ENCODE measurements at places on chromosomes 2 and 18.

- no peak for DNase-seq
Observed at GRCh38 chr2:101089419-101089818, 61.8 kb downstream of the TBC1D8 start.

- no peak for DNase-seq
Observed at GRCh38 chr2:235770909-235771820, 277.3 kb downstream of the AGAP1 start.

DNA sequence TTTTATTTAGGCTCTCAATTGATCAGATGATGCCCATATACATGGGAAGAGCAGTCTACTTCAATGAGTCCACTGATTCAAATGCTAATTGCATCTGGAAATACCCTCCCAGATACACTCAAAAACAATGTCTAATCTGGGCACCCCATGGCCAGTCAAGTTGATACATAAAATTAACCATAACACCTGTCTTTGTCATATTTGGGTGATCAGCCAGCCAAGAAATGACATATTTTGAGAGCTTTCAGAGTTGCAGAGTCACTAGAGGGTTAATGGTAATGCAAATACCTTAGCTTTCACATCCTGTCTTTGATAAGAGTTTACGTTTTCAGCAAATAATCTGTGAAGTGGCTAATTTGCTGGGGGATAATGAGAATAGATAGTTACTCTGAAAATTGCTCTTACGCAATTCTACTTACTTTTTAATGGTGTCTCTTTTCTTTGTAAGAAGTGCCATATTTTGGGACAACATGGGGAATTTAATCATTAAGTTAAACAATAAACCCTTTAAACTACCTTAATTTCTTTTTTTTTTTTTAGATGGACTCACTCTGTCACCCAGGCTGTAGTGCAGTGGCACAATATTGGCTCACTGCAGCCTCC is 49.1 kb downstream of the CCDC195 start:
- no peak for DNase-seq

DNA sequence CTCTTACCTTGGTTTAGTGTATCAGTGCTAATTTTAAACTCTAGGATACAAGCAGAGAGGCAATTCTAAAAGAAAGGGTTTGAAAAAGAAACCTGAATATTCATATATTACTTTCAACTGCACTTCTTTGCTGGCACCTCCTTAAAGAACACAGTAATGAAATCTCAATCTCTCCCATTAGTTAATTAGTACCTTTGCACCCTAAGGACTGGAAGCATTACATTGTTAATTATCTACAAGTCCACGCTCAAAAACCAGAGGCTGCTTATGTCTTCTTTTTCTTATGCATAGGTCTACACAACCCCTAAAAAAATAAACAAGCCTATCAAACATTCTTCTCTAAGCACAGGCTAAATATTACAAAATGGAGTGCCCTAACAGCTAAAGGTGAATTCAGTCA is 20.2 kb downstream of the EPHA4 start:
- DNase-seq: no peak

- no peak for DNase-seq
Observed at GRCh38 chr2:187057466-187057865, 208.5 kb upstream of the ZSWIM2 start.

DNA sequence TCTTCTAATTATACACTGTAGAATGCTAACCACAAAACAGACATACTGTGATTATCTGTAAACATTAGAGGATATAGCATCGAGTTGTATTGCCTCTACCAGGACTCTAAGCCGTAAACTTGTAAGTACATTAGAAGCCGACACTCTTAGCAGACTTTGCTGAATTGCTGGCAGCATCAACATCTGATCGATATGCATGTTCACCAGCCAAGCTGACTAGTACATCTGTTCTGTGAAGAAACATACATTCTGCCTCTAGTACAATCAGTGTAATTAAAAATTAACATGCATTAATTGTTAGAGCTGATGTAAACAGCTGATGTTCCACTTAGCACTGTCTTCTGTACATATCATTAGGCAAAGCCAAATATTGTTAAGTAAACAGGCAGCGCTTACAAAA is 502.2 kb downstream of the NR4A2 start:
- no peak for DNase-seq
